ENCODE measurements at places on chromosomes 11 and 22.
A peak's percentile ranks its signal among the peaks of the same experiment; 100 is the strongest.

DNA sequence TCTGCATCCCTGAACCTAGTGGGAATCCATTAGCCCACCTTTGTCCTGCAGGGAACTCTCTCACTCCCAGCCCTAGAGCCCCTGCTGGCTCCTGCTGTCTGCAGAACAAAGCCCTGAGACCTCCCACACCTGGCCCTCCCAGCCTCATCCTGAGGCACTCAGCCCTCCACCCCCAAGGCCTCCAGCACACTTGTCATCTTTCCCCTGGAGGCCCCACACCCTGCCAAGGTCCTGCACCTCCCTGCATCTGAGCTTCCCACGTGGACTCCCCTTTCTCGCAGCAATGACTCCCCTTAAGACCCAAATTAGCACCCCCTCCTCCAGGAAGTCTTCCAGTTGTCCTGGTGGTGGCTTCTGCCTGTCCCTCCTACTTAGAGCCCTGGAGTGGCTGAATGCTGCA, 42.3 kb upstream of the LINC01488 start:
- no peak for DNase-seq

DNA sequence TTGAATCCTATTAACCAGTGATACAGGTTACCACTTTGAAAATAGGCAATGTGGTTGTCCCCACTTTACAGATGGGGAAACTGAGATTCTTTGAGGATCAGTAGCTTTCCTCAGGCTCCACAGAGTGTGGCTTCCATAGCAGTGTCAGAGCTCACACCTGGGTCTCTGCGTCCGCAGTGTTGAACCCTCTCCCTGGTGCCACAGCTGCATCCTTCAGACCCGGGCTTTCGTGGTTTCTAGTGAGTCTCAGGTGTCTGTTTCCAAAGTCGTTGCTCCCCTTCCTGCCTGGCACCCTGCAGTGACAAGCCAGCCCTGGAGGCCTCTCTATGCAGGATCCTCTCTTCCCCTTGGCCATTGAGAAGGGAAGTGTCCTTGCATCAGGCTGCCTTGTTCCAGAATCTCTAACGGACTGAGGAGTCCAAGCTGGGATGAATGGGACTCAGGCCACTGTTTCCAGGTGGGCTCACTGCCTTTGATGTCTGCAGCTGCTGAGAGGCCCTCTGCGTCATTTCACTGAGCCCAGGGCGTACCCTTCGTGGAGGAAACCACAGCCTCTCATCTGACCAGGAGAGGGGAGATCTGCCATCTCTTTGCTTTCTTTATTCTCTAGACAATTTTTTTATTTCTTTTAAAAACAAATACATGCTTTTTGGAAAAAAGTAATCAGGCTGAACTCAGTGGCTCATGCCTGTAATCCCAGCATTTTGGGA, 48.4 kb upstream of the MICAL2 start:
- no peak for DNase-seq

- no peak for DNase-seq
Measured at GRCh38 chr22:41560095-41560471, 727 bp upstream of the CSDC2 start.

DNA sequence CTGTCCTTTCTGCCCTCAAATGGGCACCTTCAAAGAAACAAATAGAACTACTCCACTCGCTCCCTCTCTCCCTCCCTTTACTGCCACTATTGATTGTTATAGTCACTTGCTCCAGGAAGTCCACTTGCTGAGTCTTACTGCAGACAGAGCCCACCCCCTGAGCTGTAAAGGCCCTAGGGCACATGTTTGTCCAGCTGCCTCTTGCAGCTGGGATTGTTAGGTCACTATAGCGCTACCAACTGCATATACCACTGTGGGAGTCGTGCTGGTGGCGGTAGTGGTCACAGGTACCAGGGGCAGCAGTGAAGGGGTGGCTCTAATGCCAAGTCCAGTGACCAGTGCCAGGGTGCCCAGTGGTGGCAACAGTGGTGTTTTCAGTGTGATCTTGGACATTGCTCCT, 4.4 kb upstream of the SREBF2 start:
- no peak for DNase-seq

GRCh38 chr11:72652873-72653630, 21.2 kb downstream of the PDE2A start:
- DNase-seq: no peak

- no peak for DNase-seq
Measured at GRCh38 chr11:82863209-82863608, 37.0 kb downstream of the PRCP start.

- DNase-seq: no peak
Measured at GRCh38 chr11:74647404-74647803, 55.0 kb downstream of the POLD3 start.

DNA sequence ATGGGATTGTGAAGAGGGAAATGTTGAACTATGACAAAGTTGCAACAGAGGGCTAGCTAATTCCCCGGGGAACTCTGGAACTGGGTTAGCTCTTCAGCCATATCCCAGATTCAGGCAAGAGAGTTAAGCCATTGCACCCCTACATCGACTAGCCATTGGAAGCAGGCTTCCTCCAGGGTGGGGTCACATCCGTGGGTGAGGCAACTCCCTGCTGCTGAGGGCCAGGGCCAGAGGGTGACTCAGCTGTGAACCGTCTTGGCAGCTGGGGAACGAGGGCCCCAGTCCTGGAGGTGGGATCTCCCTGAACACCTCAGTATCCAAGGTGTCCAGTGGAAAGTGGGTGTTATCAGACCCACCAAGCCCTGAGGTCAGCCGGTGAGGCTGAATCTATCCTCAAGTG, 41.1 kb downstream of the RPS6KA4 start:
- DNase-seq: no peak

DNA sequence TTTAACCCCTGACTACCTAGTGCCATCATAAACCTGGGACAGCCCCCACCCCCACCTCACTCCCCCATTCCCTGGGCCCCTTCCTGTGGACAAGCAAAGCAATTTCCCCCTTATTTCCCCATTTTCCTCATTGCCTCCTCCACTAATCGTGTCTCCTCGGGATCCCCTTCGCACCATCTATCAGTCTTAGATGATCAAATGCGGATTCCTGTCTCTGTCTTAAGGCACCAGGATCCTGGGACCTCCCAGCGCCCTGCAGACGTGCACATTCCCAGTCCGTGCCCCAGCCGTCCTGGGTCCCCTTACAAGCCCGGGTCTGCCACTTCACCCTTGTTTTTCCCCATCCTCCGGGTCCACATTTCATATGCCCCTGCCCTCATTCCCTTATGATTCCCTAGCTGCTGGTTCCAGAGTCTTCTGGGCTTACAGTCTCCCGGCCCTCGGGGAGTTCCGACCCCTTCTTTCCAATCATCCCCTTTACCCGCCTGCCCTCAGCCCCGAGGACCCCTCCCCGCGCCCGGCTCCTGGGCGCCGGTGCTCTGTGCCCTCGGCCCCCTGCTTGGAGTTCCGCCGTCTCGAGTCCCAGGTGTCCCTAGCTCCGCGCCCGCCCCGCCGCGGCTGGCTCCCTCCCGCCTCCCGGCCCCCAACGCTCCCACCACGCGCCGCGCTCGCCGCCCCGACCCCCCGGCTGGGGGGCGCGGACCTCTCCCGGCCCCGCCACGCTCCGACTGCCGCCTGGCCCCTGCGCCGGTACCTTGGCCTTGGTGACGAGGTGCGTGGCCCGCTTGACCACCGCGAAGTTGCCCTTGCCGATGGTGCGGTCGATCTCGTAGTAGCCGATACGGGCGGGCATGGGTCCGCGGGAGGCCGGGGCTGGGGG, 599 bp downstream of the SIK3 start:
- DNase-seq: peak; percentile 34

DNA sequence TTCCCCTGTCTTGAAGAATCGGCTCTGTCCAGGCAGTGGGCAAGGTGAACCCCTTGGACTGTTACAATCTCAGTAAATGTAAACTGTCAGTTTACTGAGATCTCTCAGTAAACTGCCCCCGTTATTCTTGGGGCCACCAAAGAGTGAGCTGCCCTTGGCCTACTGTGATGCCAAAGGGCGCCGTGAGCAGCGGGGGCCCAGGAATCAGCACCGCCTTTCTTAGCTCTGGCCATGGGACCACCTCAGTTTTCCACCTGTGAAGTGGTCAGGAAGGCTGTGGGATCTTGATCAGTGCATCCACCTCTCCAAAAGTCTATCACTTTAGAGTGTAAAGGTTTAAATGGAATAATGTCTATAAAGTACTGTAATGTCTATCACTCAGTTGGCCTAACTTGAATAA, 57.1 kb downstream of the THAP12 start:
- DNase-seq: no peak

DNA sequence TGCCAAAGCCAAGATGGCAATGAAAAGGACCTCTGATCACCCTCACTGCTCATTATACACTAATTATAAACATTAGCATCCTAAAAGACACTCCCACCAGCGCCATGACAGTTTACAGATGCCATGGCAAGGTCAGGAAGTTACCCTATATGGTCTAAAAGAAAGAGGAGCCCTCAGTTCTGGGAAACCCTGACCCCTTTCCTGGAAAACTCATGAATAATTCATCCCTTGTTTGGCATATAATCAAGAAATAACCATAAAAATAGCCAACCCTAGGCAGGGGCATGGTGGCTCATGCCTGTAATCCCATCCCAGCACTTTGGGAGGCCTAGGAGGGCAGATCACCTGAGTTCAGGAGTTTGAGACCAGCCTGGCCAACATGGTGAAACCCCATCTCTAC, 12.7 kb upstream of the CAPN5 start:
- DNase-seq: no peak

GRCh38 chr22:40666151-40666848, 13.0 kb upstream of the MCHR1 start:
- DNase-seq: no peak

DNA sequence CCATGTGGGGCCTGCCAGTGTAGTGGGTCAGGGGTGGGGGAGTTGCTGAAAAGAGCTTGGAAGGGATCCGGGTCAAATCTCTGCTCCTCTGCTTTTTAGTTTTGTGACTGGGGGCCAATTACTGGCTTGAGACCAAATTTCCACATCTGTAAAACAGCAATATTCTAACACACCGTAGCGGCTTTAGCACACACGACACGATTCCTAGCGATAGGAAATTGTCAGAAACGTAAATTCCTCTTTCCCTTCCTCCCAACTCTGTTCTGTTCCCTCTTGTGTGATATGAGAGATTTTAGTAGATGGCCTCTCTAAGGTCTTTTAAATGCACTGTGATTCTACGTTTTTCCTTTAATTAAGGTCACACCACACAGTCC, 71.9 kb downstream of the MICAL2 start:
- no peak for DNase-seq

DNA sequence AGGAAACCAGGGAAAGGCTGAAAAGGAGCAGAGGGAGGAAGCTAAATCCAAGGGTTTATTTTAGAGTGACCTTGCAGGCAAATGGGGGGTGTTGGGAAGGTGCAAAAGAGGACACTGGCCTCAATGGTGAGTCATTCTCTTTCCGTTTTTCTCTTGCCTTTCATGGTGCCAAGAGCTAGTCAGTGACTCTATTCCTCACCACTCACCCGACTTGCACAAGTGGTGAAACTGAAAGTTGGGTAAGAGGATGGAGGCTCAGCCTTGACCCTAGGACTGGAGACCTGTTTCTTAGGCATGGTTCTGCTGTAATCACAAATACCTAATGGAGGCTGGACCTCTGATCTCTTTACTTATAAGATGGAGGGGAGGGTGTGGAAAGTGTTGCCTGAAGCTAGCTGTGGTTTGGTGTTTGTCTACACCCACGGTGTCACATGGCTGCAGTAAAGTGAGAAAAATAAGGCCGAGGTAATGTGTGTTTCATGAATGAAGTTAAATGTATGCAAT, 67.3 kb upstream of the CREB3L1 start:
- no peak for DNase-seq

DNA sequence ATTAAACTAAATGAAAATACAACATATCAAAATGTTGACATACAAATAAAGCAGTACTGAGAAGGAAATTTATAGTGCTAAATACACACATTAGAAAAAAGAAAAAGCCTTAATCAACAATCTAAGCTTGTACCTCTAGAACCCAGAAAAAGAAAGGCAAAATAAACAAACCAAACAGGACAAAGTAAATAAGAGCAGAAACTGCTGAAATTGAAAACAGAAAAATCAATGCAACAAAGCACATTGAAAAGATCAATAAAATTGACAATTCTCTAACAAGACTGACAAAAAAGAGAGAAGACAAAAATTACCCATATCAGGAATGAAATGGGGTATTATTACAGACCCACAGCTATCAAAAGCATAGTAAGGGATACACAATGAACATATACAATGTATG, 21.0 kb downstream of the DCUN1D5 start:
- DNase-seq: no peak

DNA sequence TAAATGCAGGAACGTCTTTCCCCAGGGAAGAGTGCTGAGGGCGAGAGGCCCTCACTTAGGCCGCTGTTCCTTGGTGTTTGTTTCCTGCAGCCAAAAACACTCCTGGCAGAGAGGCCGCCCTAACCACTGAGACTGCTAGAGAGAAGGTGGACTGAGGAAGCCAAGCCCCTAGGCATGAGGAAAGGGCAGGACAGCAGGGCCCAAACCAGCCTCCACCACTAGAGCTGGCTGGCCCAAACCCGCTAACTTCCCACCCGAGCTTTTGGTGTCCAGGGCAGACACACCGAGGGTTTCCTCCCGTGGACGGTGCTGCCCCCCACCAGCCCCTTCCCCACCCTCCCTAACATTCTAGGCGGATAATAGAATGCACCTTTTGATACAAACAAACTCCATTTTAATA, 6.0 kb downstream of the FGF19 start:
- no peak for DNase-seq

DNA sequence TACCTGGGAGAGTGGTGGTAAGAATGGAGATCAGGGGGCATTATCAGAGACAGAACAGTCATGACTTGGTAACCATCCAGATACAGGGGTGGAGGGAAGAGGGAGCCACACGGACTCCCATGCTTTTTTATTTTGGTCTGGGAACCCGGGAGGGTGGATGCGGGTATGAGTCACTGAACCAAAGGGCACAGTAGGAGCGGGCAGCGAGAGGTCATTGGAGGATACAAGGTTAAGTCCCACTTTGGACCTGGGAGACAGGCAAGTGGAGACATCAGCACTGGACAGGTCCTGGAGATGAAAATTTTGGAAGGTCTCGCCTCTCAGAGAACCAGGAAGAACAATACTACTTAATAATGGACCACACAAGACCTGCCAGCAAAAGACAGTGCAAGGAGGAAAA, 6.7 kb downstream of the HDHD5 start:
- no peak for DNase-seq

- no peak for DNase-seq
Measured at GRCh38 chr11:119671051-119671450, 57.9 kb downstream of the NECTIN1 start.

- DNase-seq: no peak
Measured at GRCh38 chr11:45933846-45934579, 11.6 kb downstream of the LARGE2 start.

- DNase-seq: no peak
Measured at GRCh38 chr22:27573280-27574001, 228.1 kb downstream of the MN1 start.
